ENCODE measurements at places on chromosomes 7 and 10.

DNA sequence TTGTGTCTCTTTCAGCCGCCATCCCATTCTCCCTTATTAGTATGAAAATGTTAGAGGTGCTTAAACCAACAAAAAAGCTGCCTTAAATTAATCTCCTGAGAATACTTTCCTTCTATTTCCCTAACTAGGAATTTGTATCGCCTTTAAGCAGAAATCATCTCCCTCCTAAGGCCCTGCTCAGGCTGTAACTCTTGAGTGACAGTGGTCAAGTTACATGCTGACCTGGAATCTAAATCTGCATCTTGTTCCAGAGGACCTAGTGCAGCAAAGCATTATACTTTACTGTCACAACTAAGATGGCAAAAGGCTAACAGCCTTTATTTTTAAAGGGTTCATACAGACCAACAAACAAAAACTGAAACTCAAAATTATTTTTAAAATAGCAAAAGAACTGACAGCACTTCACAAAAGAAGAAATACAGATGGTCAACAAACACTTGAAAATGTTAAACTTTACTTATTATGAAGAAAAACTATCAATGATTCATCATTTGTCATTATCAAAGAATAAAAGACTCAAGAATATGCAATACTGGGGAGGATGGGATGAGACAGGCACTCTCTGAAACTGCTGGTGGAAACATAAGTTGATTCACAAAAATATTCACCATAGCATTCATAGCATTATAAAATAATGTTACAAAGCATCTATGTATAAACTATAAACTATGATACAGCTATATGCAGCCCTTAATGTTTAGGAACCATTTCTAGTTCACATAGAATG, 11.0 kb downstream of the CYREN start:
- DNase-seq, result peak; percentile 31

DNA sequence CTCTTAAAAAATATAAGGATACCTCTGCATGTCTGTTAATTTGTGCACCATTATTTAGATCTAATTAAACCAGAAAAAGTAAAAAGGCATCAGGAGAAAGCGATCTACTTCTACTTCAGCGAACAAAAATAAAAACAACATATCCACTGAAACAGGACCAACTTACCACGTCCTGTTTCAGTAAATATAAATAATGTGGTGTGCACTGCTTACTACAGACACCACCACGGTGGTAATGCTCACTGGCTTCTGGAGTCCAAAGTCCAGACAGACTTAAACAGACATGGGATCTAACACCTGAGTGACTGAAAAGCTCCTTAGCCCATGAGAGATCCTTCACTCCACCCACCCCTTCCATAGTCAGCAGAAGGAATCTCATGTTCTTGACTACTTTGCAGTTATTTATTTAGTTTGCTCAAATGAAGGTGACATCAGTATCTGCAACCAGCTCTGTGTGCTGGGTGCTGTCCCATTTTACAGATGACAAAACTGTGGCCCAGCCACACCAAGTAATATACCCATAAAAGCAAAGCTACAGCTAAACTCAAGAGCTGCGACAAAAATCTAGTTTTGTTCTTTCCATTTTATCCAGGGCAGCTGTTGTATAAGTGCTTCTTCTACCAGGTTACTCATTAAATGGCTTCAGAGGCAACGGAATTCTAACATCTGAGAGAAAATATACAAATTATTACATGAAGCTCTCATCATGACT, 62.1 kb upstream of the NCAPG2 start:
- no peak for DNase-seq

GRCh38 chr10:125160856-125161706, 718 bp upstream of the CTBP2 start:
- DNase-seq, result peak; percentile 92

- DNase-seq, result no peak
These were observed 5.0 kb upstream of the ATXN7L1 start for GRCh38 chr7:105881439-105881838.

DNA sequence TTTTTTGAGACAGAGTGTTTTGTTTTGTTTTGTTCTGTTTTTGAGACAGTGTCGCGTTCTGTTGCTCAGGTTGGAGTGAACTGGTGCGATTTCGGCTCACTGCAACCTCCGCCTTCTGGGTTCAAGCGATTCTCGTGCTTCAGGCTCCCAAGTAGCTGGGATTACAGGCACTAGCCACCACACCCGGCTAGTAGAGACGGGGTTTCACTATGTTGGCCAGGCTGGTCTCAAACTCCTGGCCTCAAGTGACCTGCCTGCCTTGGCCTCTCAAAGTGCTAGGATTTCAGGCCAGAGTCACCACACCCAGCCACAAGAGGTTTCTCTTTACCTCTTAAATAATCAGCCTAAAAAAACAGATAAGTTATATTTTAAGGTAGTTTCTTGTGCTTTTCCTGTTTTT, 8.7 kb upstream of the ARHGAP12 start:
- DNase-seq, result no peak

DNA sequence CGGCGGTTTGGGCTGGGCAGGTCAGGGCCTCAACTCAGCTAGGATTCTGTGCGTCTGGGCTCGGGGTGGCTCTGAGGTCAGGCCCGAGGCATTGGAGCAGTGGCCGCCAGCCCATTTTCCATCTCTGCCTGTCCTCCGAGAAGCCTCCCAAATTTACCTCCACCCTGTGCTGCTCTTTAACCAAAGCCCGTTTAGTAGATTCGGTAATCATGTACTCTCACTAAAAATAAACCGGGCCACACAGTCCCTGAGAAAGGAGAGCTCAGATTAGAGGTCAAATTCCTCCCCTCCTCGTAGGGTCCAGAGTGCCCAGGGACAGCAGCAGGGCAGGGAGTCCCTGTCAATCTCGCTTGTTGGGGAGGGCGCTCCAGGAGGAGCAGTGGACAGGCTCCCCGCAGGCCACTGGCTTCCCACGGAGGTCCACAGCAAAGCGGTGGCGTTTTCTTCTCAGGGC, 88.7 kb upstream of the CHST15 start:
- no peak for DNase-seq

All from iris pigment epithelial cell (primary cell).